Glutamatergic neuron (in vitro differentiated cells): ENCODE measurements at places on chromosomes 11 and 22.

GRCh38 chr22:20591295-20591645, 83.9 kb downstream of the MED15 start:
- DNase-seq: no peak

DNA sequence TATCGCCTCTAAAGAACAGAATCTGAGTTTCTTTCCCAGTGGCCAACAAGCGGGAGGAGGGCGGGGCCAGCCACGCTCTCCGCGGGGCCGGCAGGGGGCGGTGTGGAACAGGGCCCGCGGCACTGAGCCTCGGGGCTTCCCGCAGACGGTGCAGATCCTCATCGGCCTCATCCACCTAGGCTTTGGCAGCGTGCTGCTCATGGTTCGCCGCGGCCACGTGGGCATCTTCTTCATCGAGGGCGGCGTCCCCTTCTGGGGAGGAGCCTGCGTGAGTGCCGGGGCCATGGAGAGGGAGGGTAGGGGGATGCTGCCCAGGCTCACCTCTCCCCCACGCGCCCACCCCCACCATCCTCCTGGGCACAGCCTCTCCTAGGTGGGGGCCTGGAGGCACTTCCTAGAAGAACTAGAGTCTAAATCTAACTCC, 10.7 kb downstream of the MS4A15 start:
- peak; percentile 50 for DNase-seq

DNA sequence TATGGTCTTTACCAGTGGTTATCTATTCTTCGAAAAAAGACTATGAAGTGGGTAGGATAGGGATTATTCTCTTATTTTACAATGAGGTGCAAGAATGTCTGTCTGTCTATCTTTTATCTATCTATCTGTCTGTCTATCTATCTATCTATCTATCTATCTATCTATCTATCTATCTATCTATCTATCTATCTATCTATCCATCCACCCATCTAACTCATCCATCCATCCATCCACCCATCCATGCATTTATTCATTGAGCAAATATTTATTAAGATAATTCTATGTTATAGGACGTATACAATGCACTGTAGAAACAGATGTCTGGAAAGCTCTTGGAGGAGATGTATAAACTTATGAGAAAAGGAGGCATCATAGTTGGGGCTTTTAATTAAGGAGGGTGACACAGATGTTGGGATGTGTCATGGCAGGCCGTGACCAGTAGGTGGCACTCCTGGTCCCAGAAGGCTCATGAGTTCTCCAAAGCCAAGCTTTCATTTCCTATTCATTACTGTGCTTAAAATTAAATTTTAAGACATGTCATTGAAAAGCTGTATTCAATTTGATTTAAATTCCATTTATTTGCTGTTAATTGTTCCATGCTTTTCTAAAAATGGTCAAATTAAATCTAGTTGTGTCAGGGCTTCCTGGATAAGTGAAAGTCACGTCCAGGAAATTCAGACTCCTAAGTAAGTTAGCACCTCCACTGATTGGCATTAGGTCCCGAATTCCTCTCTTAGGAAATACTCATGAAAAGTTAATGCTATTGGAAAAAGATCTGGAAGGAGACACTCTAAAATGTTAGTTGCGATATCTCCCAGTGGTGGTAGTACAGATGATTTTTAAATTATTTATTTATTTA, 19.0 kb upstream of the E2F8 start:
- peak; percentile 83 for DNase-seq

DNA sequence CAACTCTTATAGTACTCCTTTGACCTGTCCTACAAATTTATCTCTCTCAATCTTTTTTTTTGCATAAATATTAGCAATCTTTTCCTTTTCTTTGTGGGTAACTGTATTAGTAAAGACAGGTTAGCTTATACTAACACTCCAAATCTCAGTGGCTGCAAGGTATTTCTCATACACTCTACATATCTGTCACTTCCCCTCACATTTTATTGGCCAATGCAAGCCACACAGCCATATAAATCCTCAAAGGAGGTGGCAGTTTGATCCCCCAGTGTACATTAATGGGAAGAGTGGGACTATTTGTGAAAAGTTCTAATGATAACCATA, 42.6 kb upstream of the EED start:
- no peak for DNase-seq

GRCh38 chr22:35746946-35747703, 29.5 kb downstream of the APOL5 start:
- no peak for DNase-seq

- no peak for DNase-seq
These were observed 6.4 kb downstream of the VPS51 start for GRCh38 chr11:65102142-65103095.

- no peak for DNase-seq
These were observed 7.1 kb upstream of the NHERF4 start for GRCh38 chr11:119178166-119178680.

DNA sequence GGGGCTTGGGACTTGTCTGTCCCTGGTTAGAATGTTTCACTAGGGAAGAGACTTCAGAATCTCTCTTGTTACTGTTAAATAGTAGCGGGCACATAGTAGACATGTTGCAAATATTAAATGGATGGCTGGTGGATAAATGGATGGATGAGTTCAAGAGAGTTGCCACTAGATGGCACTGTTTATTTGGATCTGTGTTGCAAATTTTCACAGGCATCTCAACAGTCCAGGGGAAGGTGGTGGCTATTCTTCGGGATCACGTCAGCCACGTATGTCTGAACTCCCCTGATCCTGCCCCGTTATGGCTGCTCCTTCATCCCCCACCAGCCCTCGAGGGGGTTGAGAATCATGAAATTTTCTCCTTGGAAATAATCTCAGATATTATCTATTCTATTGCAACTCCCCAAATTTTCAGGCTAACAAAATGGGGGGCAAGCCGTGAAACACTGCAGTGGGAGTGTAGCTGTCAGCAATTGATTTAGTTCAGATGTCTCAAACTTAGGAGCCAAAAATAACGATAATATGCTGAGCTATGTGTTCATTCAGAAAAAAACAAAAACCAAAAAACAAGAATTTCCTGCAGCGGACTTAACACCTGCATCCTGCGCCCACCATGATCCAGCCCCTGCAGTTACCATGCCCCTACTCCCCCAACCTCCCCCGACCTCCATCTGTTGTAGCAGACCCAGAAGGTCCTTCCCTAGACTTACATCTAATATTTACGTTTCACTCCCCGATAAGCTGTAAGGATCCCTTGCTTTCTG, 29.1 kb upstream of the BIRC3 start:
- no peak for DNase-seq

DNA sequence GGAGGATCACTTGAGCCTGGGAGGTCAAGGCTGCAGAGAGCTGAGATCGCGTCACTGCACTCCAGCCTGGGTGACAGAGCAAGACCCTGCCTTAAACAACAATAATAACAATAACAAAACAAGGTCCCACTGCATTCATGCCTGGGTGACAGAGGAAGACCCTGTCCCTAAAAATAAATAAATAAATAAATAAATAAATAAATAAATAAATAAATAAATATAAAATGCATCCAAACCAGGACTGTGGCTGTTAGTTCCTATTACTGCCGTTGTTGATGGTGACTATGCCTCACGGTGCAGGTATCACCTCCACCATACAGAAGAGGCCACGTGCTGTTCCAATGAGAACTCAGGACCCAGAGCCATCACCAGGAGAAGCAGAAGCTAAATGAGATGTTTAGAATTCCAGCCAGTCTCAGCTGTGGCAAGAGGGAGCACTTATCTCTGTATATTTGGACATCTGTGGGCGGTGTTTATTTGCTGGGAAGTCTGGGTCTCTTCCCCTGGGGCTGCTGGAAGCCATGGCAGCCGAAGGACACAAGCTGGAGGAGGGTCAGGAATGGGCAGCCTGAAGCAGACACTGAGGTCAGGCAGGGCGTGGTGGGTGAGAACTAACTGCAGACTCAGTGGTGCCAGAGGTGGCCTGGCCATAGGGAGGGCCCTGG, 21.6 kb downstream of the C11orf86 start:
- DNase-seq: peak; percentile 49

DNA sequence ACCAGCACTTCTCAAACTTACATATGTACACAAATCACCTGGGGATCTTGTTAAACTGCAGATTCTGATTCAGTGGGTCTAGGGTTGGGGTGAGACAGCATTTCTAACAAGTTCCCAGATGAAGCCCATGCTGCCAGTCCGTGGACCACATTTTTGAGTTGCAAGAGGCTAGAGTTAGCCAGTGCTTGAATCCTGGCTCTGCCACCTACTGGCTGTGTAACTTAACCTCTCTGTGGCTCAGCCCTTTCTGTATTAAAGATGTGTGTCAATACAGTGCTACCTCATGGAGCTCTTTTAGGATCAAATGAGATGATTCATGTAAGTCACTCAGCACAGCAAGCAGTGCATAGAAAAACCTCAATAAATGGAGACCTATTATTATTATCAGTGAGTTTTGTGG, 90.2 kb upstream of the ISX start:
- DNase-seq: no peak

DNA sequence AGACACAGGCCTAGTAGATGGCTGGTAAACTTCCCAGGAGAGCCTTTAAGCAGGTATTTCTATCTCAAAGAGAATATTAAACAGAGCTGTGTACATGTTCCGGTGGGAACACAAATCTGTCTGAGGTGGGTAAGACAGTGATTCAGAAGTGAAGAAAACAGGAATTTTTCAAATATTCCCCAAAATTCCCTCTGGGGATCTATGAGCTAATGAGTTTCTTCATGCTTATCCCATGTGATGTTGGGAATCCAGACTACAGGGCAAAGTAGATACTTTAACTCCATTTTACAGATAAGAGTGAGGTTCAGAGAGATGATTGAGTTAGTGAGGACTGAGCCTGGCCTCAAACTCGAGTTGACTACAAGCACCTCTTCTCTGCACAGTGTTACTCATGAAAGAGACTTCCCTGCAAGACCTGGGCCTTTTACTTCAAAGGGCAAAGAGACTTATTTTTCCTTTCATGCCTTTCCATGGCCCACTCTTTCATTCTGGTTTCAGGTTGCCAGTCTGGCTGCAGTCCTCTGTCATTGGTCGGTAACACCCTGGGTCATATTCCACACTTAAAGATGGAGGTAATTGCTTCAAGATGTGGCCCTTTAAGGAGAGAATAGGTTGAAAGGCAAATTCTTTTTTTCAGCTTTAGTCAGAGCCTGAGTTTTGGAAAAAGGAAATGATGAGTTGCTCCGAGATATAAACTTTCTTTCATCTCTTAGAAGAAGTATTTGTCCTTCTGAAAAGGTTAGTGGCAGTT, 70.1 kb downstream of the CYB5R2 start:
- no peak for DNase-seq

DNA sequence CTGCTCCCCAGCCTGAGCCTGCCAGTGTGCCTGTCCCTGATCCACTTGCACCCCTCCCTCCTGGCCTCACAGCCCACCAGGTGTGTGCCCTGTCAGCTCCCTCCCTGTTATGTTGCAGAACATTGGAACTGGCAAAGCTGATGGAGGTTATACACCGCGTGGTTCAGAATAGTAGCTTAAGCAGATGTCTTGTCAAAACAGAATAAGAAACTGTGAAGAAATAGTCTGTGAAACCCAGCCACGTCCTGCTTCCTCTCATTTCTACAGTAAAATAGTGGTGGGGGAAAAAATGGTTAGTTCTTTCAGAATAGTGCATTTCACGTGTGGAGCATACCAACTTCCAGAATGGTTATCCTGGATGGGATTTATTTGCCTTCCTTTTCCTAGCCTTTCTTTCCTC, 161.2 kb upstream of the NAV2 start:
- DNase-seq: no peak

GRCh38 chr11:56172256-56172830, 4.1 kb upstream of the OR5J2 start:
- no peak for DNase-seq

- DNase-seq: no peak
These were observed 87.8 kb upstream of the VPREB1 start for GRCh38 chr22:22156716-22157347.

DNA sequence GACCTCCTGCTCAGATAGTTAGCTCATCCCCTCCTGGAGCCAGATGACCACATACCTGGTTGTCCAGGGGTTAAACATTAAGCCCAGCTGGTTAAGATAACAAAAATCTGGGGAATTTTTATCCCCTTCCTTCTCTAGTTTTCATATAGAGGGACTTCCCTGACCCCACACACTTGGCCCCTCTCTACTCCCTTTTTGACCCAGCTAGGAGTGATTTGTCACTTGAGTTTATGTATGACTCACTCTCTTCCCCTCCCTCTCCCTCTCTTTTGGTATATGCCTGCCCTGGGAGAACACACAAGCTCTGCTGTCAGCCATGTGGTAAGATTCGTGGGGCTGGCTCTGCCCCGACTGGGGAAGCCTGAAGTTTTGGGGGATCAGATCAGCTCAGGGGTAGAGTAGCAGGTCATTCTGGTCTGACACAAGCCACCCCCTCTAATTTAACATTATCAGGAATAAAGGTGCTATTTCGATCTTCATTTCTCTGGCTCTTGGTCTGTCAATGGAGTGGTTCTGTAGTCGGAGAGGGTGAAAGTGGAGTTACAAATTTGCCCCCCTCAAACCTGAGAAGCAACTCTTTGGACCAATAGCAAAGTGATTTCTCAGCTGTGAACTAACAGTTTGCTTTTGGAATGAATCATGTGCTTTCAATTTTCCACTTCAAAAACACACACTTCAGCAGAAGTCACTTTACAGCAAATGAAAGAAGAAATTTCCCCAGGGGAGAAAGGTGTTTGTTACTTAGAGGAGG, 415.3 kb upstream of the CADM1 start:
- no peak for DNase-seq

DNA sequence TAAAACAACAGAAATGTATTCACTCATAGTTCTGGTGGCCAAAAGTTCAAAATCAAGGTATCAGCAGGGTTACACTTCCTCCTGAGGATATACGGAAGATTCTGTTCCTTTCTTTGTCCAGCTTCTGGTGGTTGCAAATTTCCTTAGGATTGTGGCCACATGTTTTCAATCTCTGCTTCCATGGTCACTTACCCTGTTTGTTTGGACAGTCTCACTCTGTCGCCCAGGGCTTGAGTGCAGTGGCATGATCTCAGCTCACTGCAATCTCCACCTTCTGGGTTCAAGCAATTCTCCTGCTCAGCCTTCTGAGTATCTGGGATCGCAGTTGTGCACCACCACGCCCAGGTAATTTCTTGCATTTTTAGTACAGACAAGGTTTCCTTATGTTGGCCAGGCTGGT, 534.3 kb downstream of the KCNA4 start:
- no peak for DNase-seq

- no peak for DNase-seq
These were observed 436.7 kb upstream of the LUZP2 start for GRCh38 chr11:24060125-24060524.

GRCh38 chr11:2218031-2218633, 46.5 kb upstream of the TH start:
- DNase-seq: no peak

DNA sequence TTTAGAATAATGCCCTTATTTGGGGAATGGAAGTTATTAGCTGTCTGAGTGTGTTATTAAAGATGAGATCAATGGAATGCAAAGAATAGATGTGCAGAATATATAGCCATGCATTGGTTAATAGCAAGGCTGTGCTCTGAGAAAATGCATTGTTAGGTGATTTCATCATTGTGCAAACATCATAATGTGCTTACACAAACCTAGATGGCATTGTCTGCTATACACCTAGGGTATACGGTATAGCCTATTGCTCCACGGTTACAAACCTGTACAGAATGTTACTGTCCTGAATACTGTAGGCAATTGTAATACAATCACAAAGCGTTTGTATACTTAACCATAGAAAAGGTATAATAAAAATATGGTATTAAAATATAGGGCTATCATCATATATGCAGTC, 25.5 kb downstream of the SLC5A12 start:
- DNase-seq: no peak

GRCh38 chr11:57787920-57788702, 26.5 kb downstream of the CTNND1 start:
- DNase-seq: no peak
